ENCODE measurements at places on chromosomes 2 and 18.

DNA sequence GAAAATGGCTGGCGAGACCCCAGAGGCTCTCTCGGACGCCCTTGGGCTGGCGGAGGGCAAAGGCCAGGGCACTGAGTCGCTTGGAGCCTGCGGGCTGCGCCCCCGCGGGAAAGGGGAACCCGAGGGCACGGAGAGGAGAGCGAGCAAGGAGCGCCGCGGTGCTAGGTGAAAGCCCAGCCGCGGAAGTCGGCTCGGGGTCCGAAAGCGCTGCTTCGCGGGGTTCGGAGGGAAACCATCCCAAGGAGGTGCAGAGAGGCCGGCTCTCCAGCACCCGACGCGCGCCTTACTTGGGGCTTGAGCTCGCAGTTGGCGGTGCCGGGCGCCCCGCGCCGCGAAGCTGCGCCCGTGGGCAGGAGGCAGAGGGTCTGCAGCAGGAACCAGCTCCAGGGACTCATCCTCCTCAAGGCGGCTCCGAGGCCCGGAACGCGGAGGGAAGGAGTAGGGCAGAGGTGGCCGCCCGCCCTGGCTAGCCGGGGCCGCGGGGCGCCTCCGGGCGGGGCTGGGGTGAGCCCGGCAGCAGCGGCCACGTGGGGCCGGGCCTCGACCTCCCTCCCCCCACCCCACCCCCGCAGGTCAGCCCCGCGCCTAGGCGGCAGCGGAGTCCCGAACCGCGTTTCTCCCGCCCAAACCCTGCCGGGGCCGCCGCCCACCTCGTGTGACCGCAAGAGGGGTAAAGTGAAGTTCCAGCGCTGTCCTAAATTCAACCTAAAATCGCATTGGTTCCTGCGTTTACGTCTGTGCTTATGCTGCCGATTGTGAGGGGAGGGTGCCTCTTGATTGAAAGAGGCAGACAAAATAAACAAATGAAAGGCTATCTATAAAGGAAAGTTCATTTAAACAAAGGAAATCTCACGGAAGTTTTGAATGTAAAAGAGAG lies at the start of gene TRABD2A:
Gene TRABD2A (minus strand): TSS at position 440 of the 877 bp plus-strand sequence. CDS start 45 bp downstream, at position 395.
- H3K27me3 ChIP-seq = no peaks in the 10 kb centered on the region
- H3K36me3 ChIP-seq = peaks cover 2% of the 10 kb centered on the region
- H3K27ac ChIP-seq = peak within 1 kb of the TSS; percentile 75
- peak; percentile 40 for DNase-seq
- peak within 1 kb of the TSS; percentile 99 for H3K4me3 ChIP-seq
- H3K4me1 ChIP-seq = peaks cover 42% of the 10 kb centered on the region

GRCh38 chr2:179313057-179313456 lies 48.4 kb upstream of the SESTD1 start:
- H3K36me3 ChIP-seq = no peaks in the 10 kb centered on the region
- no peaks in the 10 kb centered on the region for H3K4me1 ChIP-seq
- H3K27me3 ChIP-seq = no peaks in the 10 kb centered on the region
- DNase-seq = no peak
- H3K27ac ChIP-seq = no peak overlapping the region
- no peak overlapping the region for H3K4me3 ChIP-seq

GRCh38 chr2:39836638-39837037 lies 57.6 kb upstream of the THUMPD2 start:
- H3K4me1 ChIP-seq = no peaks in the 10 kb centered on the region
- H3K27me3 ChIP-seq = peaks cover 8% of the 10 kb centered on the region
- DNase-seq = no peak
- H3K27ac ChIP-seq = no peak overlapping the region

- H3K4me1 ChIP-seq = no peaks in the 10 kb centered on the region
- no peaks in the 10 kb centered on the region for H3K36me3 ChIP-seq
- no peak overlapping the region for H3K27ac ChIP-seq
Measured at GRCh38 chr2:45220227-45220626, 211.0 kb upstream of the SIX2 start.

DNA sequence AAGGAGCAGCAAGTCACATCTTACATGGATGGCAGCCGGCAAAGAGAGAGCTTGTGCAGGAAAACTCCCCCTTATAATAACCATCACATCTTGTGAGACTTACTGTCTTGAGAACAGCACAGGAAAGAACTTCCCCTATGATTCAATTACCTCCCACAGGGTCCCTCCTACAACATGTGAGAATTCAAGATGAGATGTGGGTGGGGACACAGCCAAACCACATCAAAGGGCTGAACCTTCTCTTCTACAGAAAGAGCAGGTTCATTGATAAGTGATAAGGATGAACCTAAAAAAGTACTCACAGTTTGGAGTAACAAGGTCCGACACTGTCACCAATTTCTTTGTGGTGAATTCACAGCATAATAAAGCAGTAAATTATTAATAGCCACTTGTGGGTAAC lies 422.2 kb upstream of the FSIP2 start:
- no peak overlapping the region for H3K27ac ChIP-seq
- no peak overlapping the region for H3K4me3 ChIP-seq
- no peaks in the 10 kb centered on the region for H3K36me3 ChIP-seq
- no peaks in the 10 kb centered on the region for H3K4me1 ChIP-seq
- no peaks in the 10 kb centered on the region for H3K27me3 ChIP-seq
- DNase-seq = no peak

DNA sequence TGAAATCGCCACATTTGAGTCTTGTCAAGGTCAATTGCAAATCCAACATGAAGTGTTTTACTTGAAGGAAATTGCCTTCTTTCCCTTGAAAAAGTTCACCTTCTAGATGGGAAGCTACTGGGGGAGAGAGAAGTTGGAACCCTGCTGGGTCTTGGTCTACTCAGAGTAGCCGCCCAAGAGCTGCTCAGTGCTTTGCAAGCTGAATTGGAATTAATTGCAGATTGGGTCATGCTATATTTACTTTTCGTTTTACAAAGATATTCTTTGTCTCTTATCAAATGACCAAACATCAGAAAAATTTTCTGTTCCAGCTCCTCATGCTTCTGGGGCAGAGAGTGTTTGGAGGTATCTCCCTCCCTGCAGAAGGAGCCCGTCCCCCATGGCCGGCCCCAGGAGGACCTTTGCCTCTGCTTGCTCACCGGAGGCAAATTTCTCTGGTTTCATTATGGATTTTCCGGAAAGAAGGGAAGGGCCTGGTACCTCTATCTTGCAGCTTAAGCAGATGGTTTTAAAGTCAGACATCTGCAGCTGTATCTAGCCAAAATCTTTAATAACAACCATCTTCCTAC lies 289.7 kb downstream of the MYT1L start:
- no peaks in the 10 kb centered on the region for H3K4me1 ChIP-seq
- no peaks in the 10 kb centered on the region for H3K36me3 ChIP-seq
- no peak for DNase-seq
- no peak overlapping the region for H3K27ac ChIP-seq
- H3K27me3 ChIP-seq = peaks cover 4% of the 10 kb centered on the region

DNA sequence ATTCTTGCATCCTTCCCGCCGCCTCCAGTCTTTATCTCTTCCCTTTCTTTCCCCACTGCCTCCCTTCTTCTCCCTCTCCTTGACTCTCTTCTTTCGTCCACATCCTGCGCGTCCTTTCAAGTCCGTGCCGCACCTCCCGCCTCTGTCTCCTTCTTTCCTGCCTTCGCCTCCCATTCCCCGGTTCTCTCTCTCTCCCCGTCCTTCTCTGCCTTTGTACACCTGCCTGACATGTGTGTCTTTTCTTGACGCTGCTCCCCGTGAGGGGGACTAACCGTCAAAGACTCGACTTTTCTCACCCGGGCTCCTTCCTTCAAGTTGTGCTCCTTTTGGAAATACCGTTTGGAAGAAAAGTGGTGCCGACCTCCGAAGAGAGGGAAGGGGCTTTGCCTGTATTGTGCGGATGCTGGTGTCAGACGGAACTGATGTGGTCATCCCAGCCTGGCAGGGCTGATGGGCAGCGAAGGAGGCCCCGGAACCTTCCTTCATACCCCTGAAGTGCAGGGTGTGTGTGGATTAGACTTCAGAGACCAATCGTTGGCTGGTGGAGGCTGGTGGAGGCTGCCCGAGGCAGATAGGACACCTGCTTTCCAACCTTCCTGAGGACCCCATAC lies 879 bp downstream of the TMEM178A start:
- H3K27ac ChIP-seq = no peak overlapping the region
- peaks cover 4% of the 10 kb centered on the region for H3K4me1 ChIP-seq
- no peak for DNase-seq
- H3K36me3 ChIP-seq = no peaks in the 10 kb centered on the region
- peaks cover 25% of the 10 kb centered on the region for H3K27me3 ChIP-seq

- no peak for DNase-seq
- H3K27ac ChIP-seq = peak overlapping the region; percentile 70
- no peak overlapping the region for H3K4me3 ChIP-seq
- peaks cover 47% of the 10 kb centered on the region for H3K4me1 ChIP-seq
- H3K36me3 ChIP-seq = peaks cover 78% of the 10 kb centered on the region
Measured at GRCh38 chr2:218229239-218229638, 12.2 kb downstream of the ARPC2 start.

DNA sequence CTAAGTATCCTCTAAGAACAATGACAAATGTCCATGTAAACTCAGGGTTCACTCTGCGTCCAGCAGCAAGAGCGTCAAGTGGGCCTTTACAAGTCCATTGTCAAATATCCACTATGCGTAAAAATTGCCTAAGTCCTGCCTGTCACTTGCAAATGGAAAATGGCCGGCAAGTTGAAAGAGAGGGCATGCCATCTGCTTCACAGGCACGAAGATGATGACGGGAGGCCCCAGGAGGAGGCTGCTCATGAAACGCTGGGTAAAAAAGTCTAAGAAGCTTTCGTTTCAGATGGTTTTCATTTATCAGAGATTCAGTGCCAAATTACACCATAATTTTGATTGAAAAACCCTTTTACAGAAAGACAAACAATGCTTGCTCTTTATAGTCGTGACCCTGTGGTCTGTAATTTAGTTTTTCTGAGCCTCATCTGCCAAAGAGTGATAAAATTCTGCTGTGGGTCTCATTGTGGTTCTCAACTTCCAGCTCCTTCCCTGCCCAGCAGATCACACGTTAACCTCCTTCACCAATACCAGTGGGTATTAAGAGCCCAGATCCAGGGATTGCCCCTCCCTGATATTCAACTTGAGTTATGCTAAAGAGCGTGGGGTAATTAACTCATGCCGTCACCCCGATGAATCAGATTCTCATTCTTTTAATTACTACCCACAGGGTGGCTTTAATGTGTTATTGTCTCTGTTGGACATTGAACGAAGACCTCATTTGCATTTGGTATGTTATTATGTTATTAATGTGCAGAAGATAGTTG lies 160.2 kb upstream of the ALKAL2 start:
- H3K27me3 ChIP-seq = no peaks in the 10 kb centered on the region
- H3K4me3 ChIP-seq = no peak overlapping the region
- no peaks in the 10 kb centered on the region for H3K36me3 ChIP-seq
- H3K27ac ChIP-seq = no peak overlapping the region
- peaks cover 18% of the 10 kb centered on the region for H3K4me1 ChIP-seq

- H3K27ac ChIP-seq = no peak overlapping the region
- no peaks in the 10 kb centered on the region for H3K4me1 ChIP-seq
- H3K27me3 ChIP-seq = no peaks in the 10 kb centered on the region
- no peaks in the 10 kb centered on the region for H3K36me3 ChIP-seq
- no peak overlapping the region for H3K4me3 ChIP-seq
Measured at GRCh38 chr2:192004188-192004963, 157.5 kb upstream of the CAVIN2 start.
